ENCODE measurements at places on chromosomes 1 and 21. TPM values are rescaled to one million over a fixed set of nuclear protein-coding genes. Genes with fewer than 3 reads are reported as not detected.

- H3K27me3 ChIP-seq: no peaks in the 10 kb centered on the region
- no peak for DNase-seq
- no peak overlapping the region for H3K27ac ChIP-seq
- no peaks in the 10 kb centered on the region for H3K36me3 ChIP-seq
- no peak overlapping the region for H3K4me3 ChIP-seq
Observed at GRCh38 chr1:64231654-64232053, 28.2 kb downstream of the UBE2U start.

DNA sequence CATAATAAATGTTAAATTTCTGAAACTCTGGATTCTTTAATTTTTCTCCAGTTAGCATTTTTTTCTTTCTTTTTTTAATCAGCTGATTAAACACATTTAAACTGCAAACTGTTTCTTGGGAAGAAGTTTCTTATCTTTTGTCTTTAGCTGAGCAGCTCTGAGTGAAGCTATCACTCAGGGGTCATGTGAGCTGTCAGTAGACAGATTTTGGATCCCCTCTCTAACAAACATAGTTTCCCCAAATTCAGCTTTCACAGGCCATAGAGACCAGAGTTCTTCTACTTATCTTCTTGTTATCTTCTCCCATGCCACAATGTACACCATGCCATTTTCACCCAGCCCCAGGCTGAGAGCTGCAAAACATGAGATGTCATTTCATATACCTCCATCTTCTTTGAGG, 148.9 kb downstream of the CDC42BPA start:
- H3K27me3 ChIP-seq: no peaks in the 10 kb centered on the region
- H3K27ac ChIP-seq: no peak overlapping the region
- H3K4me1 ChIP-seq: no peaks in the 10 kb centered on the region
- DNase-seq: no peak
- H3K4me3 ChIP-seq: no peak overlapping the region
- no peaks in the 10 kb centered on the region for H3K36me3 ChIP-seq

Gene MPZ
- 0.67 TPM for total RNA-seq

Gene LCE2C
- total RNA-seq: 17.6 TPM

Measured in thyroid gland (tissue), 4 donors.